ENCODE measurements at places on chromosomes 16 and 17.

DNA sequence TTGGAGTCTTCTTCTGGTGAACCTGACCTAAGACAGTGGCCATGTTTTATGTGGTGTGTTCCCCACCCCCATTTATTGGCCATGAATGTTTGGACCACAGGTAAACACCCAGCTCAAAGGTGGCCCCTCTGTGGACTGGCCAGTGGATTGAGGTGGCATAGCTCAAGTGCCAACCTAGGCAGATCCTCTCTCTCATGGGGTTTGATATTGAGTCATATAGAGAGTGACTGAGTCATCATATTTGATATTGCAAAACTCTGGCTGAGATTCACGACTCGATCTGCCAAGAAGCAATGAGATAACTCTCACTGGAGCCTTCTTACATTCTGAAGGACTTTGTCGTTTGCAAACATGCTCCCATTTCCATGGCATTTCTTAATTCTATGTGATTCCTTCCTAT is 10.5 kb upstream of the TEKT3 start:
- DNase-seq, result no peak

DNA sequence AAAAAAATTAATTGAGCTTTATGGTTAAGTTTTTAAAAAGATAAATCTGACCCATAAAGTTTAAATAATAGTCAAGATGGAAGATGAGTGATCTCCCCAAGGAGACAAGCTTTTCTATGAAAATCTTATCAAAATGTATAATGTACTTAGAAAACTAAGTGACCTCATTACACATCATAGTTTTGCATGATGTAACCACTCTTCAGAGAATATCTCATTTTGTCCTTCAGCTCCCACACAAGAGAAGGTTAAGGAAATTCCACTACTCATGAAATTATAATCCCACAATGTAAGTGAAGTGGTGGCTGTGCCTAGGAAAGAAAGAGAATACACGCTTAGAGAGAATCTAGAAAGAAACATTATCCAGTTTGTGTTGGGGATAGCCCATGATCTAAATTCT is 14.3 kb downstream of the STAT3 start:
- DNase-seq, result no peak

GRCh38 chr16:57893559-57894389 is 77.2 kb downstream of the CNGB1 start:
- DNase-seq, result peak; percentile 30

DNA sequence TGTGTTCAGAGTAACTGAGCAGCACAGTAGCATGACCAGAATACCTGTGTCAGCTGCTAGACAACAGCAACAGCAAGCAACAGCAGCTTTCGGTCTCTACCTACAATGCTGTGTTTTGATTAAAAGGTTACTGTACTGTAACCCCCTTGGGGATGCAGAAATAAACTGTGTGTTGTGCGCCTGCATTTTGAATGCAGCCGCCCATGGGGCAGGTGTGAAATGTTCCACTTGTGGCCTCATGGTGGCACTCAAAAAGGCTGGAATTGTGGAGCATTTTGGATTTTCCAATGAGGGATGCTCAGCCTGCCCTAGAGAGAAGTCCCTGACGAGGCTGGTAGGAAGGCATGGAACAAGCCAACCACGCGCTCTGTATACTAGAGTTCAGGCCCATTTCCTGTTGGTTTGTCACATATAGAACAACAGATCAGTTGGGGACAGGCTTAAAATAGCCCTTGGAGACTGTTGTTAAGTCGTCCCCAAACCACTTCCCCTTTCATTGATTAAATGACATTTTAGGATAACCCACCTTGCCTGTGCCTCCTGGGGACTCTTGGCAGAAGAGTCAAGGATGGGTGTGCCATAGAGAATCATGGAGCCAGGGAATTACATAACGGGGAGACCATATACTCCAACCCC is 27.1 kb downstream of the SCPEP1 start:
- DNase-seq, result no peak

GRCh38 chr16:88334778-88335720 is 47.7 kb upstream of the ZNF469 start:
- DNase-seq, result no peak

DNA sequence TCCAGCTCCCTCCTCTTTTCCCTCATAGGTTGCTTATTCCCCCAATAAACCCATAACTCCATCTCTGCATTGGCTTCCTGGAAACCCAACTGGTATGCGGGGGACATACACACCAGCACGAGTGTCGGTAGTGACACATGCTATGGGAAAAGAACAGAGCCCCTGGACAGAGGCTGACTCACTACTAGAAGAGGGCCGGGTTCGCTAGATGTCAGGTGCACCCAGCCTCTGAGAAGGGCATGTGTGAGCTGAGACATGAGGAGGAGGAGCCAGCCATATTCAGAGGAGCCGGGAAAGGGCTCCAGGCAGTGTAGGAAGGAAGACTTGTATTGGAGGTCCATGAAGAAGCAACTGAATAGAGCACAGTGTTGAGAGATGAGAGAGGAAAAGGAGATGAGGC is 241.1 kb downstream of the SOX9 start:
- no peak for DNase-seq

DNA sequence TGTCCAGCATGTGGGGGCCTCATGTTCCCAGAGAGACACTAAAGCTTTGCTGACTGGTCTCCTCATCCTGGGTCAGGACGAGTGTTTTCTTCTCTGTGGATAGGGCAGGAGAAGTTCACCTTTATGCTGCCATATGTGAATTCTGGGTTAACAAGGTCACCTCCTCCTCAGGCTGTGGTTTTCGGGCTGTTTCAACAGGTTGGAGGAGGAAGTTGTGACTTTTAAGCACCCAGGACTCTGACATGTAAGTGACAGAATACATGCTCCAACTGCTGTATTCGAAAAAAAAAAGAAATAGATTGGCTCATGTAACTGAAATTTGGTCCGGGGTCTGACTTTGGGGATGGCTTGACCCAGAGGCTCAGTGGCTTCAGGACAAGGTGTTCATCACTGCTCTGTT is 54.2 kb downstream of the SNX20 start:
- DNase-seq, result no peak

- no peak for DNase-seq
These were observed 1.1 kb upstream of the YBX2 start for GRCh38 chr17:7295230-7296180.

All from bone marrow (tissue), 2 donors.